ENCODE measurements at places on chromosomes 7 and 10. TPM values are rescaled to one million over a fixed set of nuclear protein-coding genes. Genes with fewer than 3 reads are reported as not detected.

The C10orf90 gene
- total RNA-seq, result 0.85 TPM

The H2BK1 gene
- not detected for total RNA-seq

The GIMAP6 gene
- 29.5 TPM for total RNA-seq

The SLC18A3 gene
- 0.11 TPM for total RNA-seq

The FAM237B gene
- total RNA-seq, result not detected

The SFRP5 gene
- total RNA-seq, result 1.1 TPM

The MOGAT3 gene
- total RNA-seq, result not detected

The OR13A1 gene
- 0.85 TPM for total RNA-seq

The DIP2C gene
- 24.3 TPM for total RNA-seq

The PLA2G12B gene
- not detected for total RNA-seq

The HMX2 gene
- total RNA-seq, result not detected

The CRYGN gene
- 0.16 TPM for total RNA-seq

The STEAP4 gene
- total RNA-seq, result 13.2 TPM

The SYT15B gene
- total RNA-seq, result 1.8 TPM

The TFR2 gene
- 0.69 TPM for total RNA-seq

The SOSTDC1 gene
- total RNA-seq, result 25.6 TPM

The DMBT1 gene
- total RNA-seq, result 0.48 TPM

The SMNDC1 gene
- 21.5 TPM for total RNA-seq

The TRIM73 gene
- total RNA-seq, result 3.8 TPM

The RBM20 gene
- total RNA-seq, result 2.3 TPM

The DNAJB9 gene
- total RNA-seq, result 23.7 TPM

The ANLN gene
- total RNA-seq, result 66.0 TPM

The GOT1 gene
- 11.6 TPM for total RNA-seq

The CYP26C1 gene
- not detected for total RNA-seq

The FZD8 gene
- 8.2 TPM for total RNA-seq

The CPA4 gene
- total RNA-seq, result 3.8 TPM

The PALS2 gene
- 31.8 TPM for total RNA-seq

The TSPAN13 gene
- 26.2 TPM for total RNA-seq

The INHBA gene
- 12.4 TPM for total RNA-seq

The SPDYE2B gene
- not detected for total RNA-seq

The NYAP1 gene
- 1.6 TPM for total RNA-seq

The HIBADH gene
- total RNA-seq, result 52.4 TPM

The IQCE gene
- 9.3 TPM for total RNA-seq

The NEURL1 gene
- total RNA-seq, result 5.2 TPM

The ZP3 gene
- 0.42 TPM for total RNA-seq

The ASB10 gene
- not detected for total RNA-seq

The IGFBP1 gene
- not detected for total RNA-seq

The NEUROG3 gene
- total RNA-seq, result not detected

The OR6B1 gene
- not detected for total RNA-seq

The ACTL6B gene
- total RNA-seq, result 0.69 TPM

The CPA5 gene
- total RNA-seq, result not detected

The HOXA9 gene
- total RNA-seq, result 19.8 TPM

The SNCG gene
- total RNA-seq, result 69.2 TPM

The CALML5 gene
- not detected for total RNA-seq

The AKR1B15 gene
- total RNA-seq, result not detected

The CCL24 gene
- total RNA-seq, result not detected

The PRPS1L1 gene
- total RNA-seq, result not detected
